Panc1 (cell line): ENCODE measurements at places on chromosomes 2 and 18. TPM values are rescaled to one million over a fixed set of nuclear protein-coding genes. Genes with fewer than 3 reads are reported as not detected.

Gene STARD6
- total RNA-seq, result not detected

Gene UGT1A8
- total RNA-seq, result 0.15 TPM

DNA sequence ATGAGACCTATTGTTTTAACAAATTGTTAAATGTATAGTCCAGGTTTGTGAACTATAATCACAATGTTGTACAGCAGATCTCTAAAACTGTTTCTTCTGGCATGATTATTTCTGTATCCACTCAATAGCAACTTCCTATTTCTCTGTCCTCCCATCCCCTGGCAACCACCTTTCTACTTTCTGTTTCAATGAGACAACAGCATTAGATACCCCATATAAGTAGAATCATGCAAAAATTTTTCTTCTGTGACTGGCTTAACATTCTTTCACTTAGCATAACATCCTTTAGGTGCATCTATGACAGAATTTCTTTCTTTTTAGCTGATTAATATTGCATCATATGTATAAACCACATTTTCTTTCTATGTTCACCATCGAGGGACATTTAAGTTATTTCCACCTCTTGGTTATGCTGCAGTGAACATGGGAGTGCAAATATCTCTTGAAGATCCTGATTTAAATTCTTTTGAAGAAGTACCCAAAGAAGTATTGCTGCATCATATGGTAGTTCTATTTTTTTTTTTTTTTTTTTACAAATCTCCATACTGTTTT lies 713.5 kb downstream of the LRP1B start:
- DNase-seq, result no peak

GRCh38 chr18:36295214-36295613 lies 2.3 kb upstream of the FHOD3 start:
- no peak for DNase-seq

Gene RBKS
- total RNA-seq, result 2.2 TPM

GRCh38 chr18:63758615-63759240 lies 16.5 kb upstream of the SERPINB7 start:
- DNase-seq, result no peak

- DNase-seq, result no peak
These were observed 28.4 kb upstream of the IL36G start for GRCh38 chr2:112949456-112949855.

- DNase-seq, result no peak
These were observed 74.1 kb upstream of the SMAD2 start for GRCh38 chr18:48004577-48004976.

GRCh38 chr2:39203382-39203781 lies 40.4 kb downstream of the CDKL4 start:
- DNase-seq, result no peak

DNA sequence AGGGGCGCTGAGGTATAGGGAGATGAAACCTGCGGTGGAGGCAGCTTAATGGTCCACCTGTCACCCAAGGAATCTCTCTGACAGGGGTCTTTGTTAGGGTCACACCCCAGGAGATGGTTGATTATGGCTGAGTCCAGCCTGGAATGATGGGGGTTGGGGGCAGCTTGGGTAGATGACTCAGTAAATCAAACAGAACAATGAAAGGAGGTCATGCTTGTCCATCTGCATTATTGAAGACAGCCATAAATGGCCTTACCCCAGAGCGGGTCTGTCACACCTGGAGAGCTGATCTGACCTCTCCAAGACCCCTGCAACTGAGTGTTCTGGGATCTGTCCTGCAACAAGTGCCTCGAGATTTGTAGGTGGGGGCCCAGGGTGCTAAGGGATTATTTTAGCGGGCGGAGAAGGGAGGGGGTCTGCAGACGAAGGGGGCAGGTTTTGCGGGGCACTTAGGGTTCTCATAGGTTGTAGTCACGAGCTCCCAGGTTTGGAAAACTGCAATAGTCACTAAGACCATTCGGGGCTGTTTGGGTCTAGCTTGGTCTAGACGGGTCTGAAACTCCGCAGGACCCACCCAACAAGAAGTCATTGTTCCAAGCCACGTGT lies 771 bp upstream of the IGFBP2 start:
- DNase-seq, result no peak

Gene CDH20
- not detected for total RNA-seq

- no peak for DNase-seq
These were observed 436.4 kb upstream of the ST6GAL2 start for GRCh38 chr2:107322416-107322815.

Gene EVX2
- not detected for total RNA-seq

Gene IL1F10
- not detected for total RNA-seq

Gene METTL4
- 9.6 TPM for total RNA-seq

DNA sequence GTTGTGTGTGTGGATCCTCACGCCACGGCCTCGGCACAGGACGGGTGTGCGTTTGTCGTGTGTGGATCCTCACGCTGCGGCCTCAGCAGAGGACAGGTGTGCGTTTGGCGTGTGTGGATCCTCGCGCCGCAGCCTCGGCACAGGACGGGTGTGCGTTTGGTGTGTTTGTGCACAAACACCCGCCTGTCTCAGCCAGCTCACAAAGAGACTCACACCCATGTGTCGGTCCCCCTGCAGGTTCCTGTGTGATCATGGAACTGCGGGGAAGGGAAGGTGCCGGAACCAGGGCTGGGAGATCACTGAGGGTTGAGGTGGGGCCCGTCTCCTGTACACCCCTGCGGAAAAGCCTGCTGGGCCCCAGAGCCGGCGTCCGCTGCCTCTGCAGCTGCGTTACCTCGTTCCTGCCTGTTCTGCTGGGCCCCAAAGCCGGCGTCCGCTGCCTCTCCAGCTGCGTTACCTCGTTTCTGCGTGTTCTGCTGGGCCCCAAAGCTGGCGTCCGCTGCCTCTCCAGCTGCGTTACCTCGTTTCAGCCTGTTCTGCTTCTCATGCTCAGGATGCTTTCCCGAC lies 53.6 kb downstream of the CTDP1 start:
- no peak for DNase-seq

GRCh38 chr2:84882775-84883550 lies 2.1 kb upstream of the TRABD2A start:
- DNase-seq, result no peak

DNA sequence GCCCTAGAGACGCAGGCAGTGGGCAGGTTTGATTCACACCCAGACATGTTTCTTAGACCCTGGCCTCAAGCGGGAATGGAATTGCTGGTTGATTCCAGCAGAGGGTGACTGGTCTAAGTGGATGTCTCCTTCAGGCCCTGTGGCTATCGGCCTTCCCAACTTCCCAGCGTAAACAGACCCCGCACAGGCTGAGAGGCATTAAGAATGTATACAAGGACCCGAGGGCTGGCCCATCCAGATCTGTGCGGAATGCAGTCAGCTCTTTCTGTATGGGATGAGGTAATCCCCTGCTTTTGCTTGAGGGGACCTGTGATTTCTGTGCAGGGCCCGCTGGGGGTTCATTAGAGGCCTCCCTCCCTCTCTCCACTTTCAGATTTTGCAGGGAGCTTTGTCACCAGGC lies 6.5 kb downstream of the ACKR3 start:
- no peak for DNase-seq

DNA sequence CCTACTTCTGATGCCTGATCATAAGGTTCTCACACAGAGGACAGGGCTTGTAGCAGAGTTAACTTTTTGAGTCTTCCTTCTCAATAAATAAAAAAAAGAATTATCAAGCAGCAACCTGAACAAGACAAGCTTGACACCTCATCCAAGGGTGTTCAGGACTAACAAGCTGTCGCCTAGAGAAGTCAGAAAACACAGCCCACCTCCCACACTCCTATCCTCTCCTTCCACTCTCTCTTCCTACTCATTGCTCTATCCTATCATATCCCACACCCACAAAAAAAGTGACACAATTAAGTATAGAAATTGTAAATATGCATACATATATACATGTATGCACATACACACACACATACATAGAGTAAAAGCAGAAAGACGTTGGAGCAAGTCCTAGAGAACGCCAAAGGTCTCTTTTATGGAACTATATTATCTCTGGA lies 5.4 kb downstream of the NBAS start:
- no peak for DNase-seq

DNA sequence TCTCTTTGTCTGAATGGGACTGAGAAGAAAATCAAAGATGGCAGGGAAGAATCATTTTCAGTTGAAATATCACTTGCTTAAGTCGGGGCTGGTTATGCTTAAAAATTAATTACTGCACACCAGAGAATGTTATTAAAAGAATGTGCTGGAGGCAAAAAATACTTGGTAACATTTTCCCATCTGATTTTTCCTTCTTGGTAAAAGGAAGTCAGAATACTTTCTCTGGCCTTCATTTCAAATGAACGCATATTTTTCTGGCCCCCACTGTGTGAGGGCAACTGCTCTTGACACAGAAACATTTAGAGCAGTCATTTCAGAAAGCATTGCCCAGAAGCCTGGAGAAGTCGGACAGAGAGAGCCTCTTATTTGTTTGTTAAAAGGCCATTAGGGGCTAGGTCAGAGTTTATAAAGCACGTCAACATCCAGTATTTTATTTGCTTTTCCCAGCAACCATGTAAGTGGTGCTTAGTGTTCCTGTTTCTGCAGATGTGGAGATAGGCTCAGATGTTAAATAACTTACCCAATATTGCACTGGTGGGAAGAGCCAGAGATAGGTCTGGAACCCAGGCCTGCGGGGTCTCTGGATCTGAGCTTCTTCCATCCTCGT lies 32.9 kb upstream of the LYPD6B start:
- no peak for DNase-seq

DNA sequence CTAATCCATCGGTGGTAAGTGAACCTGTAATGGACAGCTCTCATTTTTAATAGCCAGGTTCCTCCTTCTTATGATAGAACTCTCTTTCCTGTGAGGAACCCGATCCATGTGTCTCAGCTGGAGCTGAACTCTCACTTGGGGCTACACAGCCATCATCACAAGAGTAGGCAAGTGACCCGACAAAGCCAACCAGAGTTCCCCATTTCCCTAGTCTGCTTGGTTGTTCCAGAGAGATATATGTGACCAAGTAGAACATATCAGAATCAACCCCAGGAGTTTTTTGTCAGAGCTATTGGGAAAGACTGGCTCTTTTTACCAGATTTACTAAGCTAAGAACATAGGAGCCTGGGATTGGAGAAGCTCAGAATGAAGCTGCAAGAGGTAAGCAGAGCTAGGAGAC lies 14.6 kb upstream of the HNRNPLL start:
- DNase-seq, result no peak

GRCh38 chr2:20524412-20525040 lies 77.7 kb downstream of the RHOB start:
- DNase-seq, result no peak

DNA sequence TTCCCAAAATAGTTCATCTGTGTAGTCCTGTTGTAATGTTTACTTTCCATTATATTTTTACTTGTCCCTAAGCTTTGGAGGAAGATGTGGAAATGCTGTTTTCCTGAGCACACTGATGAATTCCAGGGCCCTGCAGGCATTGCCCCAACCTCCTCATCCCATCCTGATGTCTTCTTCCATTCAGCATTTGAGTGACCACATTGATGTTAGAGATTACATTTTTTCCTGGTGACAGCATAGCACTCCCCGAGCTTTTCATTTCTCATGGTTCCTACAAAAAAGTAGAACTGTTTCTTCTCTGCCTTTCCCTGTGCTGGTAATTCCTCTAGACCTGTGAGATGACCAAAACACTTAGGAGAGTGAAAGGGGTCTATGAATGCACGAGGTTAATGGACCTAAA lies 4.8 kb downstream of the IL36A start:
- no peak for DNase-seq

- DNase-seq, result no peak
These were observed 213.8 kb downstream of the AFF3 start for GRCh38 chr2:99928470-99929053.

- DNase-seq, result no peak
These were observed 606 bp downstream of the AGBL5 start for GRCh38 chr2:27051902-27052645.

- no peak for DNase-seq
These were observed 60.1 kb upstream of the YWHAQ start for GRCh38 chr2:9690716-9691498.

Gene TEKT4
- 0.26 TPM for total RNA-seq

- DNase-seq, result no peak
These were observed 818.7 kb downstream of the BCL11A start for GRCh38 chr2:59734743-59735142.

Gene CPLX4
- total RNA-seq, result not detected

Gene LIPT1
- 9.0 TPM for total RNA-seq

Gene MC4R
- not detected for total RNA-seq

DNA sequence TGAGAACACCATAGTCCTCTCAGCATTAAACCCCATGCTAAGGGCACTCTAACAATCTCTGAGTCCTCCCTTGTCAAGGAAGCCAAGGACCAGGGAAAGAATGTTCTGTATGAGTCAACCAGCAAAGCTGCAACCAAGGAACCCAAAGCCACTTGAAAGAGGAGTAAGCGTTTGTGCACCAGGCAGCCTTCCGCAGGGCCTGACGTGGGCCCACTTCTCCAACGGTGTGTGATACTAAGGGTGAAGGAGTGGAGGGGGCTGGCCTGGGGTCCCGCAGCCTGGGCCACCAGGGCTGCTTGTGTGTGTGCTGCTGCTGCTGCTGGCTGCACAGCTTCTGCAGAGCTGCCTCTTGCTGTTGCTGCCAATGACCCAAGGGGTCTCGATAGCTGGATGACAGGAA lies 30.1 kb upstream of the GALNT14 start:
- DNase-seq, result no peak

- no peak for DNase-seq
These were observed 52.6 kb upstream of the KIDINS220 start for GRCh38 chr2:8889978-8890377.

Gene GKN2
- total RNA-seq, result not detected

- DNase-seq, result no peak
These were observed 29.0 kb upstream of the CFAP36 start for GRCh38 chr2:55490554-55490953.

Gene IL36B
- total RNA-seq, result not detected

GRCh38 chr2:201220102-201220570 lies 37.2 kb downstream of the CASP10 start:
- DNase-seq, result no peak

- no peak for DNase-seq
These were observed 222.9 kb downstream of the STK39 start for GRCh38 chr2:168024459-168024858.

DNA sequence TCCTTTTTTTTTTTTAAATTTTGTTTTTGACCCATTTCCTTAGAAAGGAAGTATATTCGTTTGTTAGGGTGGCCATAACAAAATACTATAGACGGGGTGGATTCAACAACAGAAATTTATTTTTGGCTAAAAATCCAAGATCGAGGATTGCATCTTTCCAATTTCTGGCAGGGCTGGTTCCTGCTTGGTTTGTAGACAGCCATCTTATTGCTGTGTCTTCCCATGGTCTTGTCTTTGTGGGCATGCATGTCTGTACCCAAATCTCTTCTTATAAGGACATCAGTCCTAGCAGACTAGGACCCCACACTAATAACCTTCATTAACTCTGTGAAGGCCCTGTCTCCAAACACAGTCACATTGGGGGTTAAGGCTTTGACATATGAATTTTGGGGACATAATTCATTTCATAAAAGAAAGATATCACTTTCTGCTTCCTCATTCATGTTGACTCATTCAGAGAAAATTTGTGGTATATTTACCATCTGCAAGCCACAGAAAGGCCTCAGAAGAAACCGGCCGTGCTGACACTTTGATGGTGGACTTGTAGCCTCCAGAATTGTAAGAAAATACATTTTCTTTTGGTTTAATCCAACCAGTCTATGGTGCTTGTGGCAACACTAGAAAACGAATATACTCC lies 262.1 kb downstream of the LPIN1 start:
- DNase-seq, result no peak

GRCh38 chr2:101752716-101753616 lies 55.5 kb downstream of the MAP4K4 start:
- no peak for DNase-seq

- DNase-seq, result no peak
These were observed 207.7 kb downstream of the BCL2 start for GRCh38 chr18:63111671-63112402.

GRCh38 chr2:238106339-238106697 lies 6.2 kb downstream of the ESPNL start:
- DNase-seq, result no peak

- no peak for DNase-seq
These were observed 89.4 kb downstream of the PID1 start for GRCh38 chr2:229181641-229182040.

Gene MDH1
- total RNA-seq, result 200 TPM
